ENCODE measurements at places on chromosomes 4 and X.

DNA sequence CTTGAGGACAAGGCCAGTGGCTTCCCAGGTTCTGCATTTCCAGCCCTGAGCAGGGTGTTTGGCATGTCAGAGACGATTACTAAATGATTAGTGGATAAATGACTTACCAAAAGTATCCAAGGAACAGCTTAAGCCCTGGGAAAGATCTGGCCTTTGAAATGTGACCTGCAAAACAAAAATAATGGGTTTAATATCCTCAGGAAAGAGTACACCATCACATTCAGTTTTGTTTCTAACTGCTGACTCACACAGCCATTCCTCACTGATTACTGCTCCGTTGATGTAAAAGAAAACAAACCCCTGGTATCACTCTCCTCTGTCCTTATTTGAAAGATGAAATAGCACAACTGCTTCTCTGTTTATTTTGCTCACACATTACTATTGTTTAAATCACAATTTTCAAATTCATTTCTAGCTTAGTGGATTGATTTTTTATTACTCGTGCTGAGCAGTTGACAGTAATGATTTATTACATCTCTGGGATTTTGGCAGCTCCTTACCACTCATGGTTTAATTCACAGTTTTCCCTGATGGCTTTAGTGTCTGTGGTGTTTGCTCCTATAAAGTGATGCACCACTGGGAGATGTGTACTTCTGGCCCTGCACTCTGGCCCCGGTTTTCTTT lies 117.0 kb downstream of the CBLL2 start:
- no peak for DNase-seq

GRCh38 chr4:133493776-133494175 lies 344.7 kb downstream of the PCDH10 start:
- no peak for DNase-seq

DNA sequence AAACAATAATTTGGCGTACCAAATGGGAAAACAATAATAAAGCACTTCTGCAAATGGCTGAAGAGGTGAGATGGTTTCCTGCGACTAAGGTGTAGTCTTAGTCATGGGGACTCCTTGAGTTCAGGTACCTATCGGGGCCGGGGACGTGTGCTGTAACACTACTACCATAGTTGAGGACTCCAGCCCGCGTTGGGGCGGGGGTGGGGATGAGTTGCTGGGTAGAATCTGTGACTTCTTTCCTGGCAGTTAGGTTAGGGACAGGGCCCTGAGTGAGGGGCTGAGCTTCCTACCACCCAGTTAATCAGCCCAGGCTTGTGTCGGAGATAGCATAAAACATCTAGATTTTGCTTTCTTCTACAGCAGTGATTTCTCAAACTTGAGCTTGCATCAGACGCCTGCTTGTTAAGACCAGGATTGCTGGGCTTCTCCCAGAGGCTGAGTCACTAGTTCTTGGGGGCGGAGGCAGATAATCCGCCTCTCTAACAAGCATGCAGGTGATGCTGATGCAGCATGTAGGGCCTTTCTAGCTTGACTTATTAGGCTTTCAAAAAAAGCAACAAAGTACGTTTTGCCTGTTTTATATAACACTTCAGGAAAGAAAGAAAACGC lies 30.2 kb downstream of the RBBP7 start:
- no peak for DNase-seq

DNA sequence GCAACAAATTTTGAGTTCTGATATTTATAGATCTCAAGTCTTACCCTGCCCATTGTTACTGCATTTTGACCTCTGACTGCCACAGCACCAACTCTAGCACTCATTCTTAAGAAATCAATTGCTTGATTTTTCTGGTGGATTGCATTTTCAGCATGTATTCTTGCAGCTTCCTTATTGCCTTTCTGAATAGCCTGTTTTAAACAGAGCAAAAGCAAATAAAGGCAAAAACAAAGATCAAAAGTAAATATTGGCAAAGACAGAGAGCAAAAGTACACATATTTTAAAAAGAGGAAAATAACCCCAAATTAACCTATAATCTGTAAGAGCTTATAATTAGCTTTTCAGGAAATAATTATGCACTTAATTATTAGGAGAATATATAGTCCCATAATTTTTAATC lies 129.4 kb upstream of the TENT5D start:
- no peak for DNase-seq

- no peak for DNase-seq
Measured at GRCh38 chr4:136329042-136329662, 1203.1 kb downstream of the PCDH18 start.

GRCh38 chr4:76688619-76689144 lies 209.3 kb downstream of the SOWAHB start:
- no peak for DNase-seq

GRCh38 chr4:3176367-3177229 lies 72.4 kb upstream of the MSANTD1 start:
- DNase-seq, result no peak

DNA sequence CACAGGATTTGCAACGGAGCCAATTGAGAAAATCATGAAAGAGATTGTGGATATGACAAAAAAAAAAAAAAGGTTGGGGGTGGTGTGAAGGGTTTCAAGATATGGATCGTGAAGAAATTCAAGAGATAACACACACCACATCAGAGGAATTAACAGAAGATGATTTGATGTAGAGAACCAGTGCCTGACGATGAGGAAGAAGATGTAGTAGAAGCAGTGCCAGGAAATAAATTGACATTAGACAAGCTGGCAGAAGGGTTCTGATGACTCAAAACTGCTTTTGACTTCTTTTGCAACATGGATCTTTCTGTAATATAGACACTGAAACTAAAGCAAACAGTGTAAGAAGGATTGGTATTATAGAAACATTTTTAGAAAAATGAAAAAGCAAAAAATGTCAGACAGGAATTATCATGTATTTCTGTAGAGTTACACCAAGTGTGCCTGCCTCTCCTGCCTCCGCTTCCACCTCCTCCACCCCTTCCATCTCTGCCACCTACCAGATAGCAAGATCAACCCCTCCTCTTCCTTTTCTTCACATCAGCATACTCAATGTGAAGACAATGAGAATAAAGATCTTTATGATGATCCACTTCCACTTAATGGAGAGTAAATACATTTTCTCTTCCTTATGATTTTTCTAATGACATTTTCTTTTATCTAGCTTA lies 127.5 kb upstream of the OTUD4 start:
- DNase-seq, result no peak

DNA sequence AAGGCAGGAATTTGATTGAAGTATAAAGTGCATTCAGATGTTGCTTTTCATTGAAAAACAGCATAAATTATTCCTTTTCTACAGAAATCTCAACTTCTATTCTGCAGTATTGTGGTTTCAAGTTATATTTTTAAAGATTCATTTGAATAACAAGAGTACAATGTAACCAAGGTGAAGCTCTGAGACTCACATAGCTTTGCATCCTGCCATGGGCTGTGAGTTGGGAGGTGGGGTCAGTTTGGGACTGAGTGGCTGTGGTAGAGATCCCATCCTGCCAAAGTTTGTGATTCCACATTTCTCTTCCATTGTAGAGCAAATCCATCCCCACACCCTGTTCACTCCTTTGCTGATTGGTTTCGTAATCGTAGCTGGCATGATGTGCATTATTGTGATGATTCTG lies 69.2 kb downstream of the KIT start:
- no peak for DNase-seq

DNA sequence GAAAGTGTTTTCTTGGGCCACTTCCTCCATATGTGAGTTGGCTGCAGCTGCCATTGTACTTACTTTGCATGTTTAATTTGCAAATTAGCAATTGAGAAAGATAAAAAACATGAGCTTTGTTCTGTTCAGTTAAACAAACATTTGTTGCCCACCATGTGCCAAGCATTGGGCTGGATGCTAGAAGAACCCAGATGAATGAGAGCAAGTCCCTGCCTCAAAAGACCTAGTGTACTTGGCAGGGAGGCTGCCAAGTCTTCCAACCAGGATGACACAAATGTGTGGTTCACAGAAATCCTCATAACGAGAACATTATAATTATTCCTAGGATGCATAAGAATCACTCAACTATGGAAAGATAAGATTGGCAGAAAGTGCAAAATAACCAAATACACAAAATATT lies 66.7 kb downstream of the GPM6A start:
- no peak for DNase-seq

- DNase-seq, result no peak
Measured at GRCh38 chr4:172547724-172548123, 620.9 kb upstream of the GALNT7 start.

DNA sequence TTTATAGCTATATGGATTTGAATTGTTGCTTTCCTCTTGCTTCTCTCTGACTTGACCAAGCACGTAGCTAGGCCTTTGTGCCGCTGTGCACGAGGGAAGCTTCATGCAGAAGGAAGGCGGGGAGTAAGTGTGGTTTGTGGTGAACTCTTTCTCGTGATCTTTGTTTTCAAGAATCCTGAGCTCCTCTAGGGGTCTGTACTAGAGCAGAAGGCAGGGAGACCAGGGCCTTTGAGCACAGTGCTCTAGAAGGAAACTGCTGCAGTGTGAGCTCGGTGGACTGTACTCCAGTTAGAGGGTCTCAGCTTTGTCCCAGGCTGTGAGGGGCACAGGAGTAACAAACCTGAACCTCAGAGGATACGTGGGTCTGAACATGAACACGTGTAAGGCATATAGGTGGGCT lies 49.0 kb downstream of the AGA start:
- no peak for DNase-seq

DNA sequence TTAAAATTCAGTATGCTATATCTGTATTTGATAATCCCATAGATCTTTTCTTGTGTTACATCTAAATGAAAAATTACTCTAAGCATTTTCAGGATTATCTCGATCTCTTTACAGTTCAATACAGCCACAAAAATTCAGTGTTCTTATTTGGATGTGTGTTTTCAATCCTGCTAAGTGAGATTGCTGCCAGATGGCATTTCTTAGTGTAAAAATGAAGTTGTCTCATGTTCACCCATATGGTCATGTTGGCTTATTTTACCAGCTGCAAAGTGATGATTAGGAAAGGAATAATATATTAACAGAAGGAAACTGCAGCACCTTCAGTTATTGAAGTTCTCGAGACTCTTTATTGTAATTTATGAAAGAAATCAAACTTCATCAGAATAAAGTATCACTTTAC lies 12.1 kb upstream of the FAM47A start:
- no peak for DNase-seq

DNA sequence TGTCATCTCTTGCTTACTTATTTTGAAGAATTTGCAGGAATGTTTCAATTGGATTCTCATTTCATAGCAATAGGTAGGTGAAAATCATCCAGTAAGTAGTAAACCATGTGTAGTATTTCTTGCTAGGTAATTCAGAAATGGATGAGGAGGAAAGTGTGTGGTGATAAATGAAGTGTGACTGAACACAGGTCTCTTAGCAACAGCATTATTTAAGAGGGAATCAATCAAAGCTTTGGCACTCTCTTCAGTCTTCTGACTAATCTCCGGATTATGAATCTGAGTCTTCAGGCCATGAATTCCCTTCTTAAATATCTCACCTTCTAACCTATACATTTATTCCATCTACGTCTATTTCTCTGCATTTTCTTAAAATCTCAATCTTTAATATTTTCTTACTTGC lies 55.8 kb upstream of the ARHGAP24 start:
- DNase-seq, result no peak

GRCh38 chr4:110614976-110615352 lies 7.9 kb downstream of the PITX2 start:
- no peak for DNase-seq

DNA sequence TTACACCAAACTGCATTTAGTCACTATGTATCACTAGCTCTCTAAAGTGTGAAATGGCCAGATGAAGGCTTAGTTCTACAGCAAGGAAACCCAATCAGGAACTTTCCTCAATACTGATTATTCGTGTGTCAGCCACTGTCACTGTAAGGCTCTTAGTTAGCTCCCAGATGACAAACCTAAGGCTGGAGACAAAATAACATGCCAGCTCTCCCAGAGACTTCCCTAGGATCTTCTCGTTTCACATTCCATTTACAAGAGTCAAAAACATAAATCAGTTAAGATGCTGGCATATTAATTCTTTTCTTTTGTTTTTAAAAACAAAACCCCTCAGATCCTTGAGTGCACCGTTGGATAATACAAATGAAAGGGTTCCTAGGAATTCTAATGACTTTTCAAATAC lies 88.2 kb upstream of the TFDP3 start:
- DNase-seq, result no peak

GRCh38 chr4:151718984-151719955 lies 41.5 kb downstream of the GATB start:
- DNase-seq, result no peak

GRCh38 chrX:142250502-142250901 lies 45.4 kb upstream of the MAGEC2 start:
- no peak for DNase-seq

DNA sequence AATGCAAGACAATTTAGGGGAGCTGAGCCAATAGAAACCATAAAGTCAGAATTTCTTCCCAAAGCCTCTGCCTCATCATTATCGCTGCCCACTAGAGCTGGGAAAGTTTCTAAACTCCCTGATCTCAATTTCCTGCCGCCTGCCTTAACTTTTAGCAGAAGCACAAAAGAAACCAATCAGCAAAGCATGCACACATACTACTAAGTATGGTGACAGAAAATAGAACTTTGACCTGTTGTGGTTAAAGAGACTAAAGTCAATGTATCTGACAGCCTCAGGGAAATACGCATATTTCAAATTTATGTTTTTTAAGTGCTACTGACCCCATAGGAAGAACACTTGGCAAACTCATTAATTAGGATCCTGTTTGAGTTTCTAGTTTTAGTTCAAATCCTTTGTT lies 10.1 kb downstream of the STK26 start:
- DNase-seq, result no peak

GRCh38 chr4:96293806-96294205 lies 453.9 kb downstream of the PDHA2 start:
- DNase-seq, result no peak

DNA sequence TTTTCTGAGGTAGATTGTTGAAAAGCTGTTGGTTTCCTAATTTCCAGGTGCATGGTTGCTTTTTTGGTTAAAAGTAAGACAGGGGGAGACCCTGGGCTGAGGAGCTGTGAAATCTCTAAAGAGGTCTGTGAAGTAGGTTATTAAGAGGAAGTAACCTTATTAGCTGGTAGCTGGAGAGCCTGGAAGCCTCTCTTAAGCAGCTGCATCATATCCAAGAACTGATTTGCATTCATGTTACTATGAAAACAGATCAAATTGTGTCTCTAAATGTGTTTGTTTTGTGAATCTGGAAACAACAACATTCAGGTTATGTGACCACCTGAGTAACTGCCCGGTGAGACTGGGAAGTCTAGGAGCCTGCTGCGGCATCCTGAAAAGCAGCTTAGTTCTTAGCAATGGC lies 54.1 kb downstream of the ARHGAP10 start:
- DNase-seq, result no peak

DNA sequence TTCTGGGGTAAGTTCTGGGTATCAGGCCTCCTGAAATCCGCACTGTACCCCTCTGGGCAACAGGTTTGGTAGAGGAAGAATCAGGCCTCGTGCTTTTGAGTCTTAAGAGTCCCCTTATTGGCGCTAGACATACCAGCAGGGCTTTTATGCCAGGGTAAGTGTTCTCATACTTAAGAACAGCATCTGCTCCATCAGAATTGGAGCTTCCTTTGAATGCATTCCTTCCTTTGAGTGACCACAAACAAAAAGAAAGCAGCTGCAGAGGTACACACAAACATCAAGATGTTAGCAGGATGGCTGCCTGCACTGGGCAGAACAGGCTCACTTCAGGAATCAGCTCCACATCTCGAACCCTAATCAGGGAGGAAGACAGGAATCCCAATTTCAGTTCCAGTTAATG lies 156.8 kb downstream of the MGST2 start:
- DNase-seq, result no peak
